ENCODE measurements at places on chromosomes 3 and 15.

DNA sequence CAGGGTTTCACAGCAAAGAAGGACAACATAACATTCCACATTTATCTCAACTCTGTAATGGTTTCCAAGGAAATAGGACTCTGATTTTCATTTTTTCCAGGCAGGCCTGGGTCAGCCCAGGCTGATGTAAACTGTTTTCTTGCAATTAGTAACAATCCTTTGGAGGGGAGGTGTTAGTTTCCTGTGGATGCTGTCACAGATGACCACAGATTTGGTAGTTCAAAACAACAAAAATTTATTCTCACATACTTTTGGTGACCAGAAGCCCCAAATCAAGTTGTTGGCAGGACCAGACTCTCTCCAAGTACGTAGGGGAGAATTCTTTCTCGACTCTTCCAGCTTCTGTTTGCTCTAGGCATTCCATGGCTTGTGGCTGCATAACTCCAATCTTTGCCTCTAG is 88.0 kb downstream of the EDEM1 start:
- DNase-seq = no peak

GRCh38 chr3:169299129-169299528 is 364.4 kb downstream of the MECOM start:
- DNase-seq = no peak

DNA sequence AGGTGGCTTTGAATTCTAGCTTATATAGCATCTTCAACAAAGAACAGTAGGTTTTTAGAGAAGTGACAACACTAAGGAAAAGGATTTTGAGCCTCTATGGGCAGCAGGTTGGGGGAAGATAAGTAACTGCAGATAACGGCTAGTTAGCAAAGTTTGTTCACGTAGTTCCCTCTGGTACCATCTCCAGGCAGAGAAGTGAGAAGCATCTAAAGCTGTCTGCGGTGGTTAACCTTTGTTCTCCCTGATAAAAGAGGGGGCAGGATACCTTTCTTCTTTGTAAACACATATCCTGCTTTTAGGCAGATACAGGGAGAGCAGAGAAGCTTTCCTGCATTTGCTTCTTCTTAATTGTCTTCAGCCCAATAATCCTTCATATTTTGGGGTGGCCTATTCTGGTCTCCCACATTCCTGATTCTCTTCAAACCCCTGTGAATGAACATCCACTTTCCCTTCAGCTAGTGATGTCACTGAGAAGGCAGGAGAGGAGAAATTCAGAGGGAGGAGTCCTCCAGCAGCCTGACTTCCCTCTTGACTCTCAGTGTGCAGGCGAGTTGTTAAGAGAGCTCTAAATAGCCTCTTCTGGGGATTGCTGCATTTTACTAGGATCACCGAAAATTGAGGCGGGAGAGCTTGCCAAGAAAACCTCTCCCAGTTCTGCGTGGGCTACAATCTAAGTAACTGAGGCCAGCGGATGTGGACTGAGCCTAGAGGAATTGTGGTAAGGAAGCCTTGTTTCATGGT is 393.7 kb upstream of the C2CD4B start:
- DNase-seq = no peak

- peak; percentile 98 for DNase-seq
Measured at GRCh38 chr3:118400886-118401285, 633.8 kb downstream of the IGSF11 start.

- peak; percentile 76 for DNase-seq
Measured at GRCh38 chr15:44536302-44536961, 515 bp upstream of the EIF3J start.

- no peak for DNase-seq
Measured at GRCh38 chr3:52880474-52880873, 16.9 kb downstream of the STIMATE start.

- no peak for DNase-seq
Measured at GRCh38 chr3:149145974-149146373, 16.5 kb downstream of the HPS3 start.

- DNase-seq = no peak
Measured at GRCh38 chr3:11611341-11611799, 32.3 kb downstream of the VGLL4 start.

GRCh38 chr3:126617571-126617970 is 37.4 kb downstream of the TXNRD3 start:
- DNase-seq = no peak

- no peak for DNase-seq
Measured at GRCh38 chr15:76337059-76337695, 604 bp downstream of the ISL2 start.

- DNase-seq = no peak
Measured at GRCh38 chr15:80875568-80876347, 96.6 kb downstream of the CEMIP start.

DNA sequence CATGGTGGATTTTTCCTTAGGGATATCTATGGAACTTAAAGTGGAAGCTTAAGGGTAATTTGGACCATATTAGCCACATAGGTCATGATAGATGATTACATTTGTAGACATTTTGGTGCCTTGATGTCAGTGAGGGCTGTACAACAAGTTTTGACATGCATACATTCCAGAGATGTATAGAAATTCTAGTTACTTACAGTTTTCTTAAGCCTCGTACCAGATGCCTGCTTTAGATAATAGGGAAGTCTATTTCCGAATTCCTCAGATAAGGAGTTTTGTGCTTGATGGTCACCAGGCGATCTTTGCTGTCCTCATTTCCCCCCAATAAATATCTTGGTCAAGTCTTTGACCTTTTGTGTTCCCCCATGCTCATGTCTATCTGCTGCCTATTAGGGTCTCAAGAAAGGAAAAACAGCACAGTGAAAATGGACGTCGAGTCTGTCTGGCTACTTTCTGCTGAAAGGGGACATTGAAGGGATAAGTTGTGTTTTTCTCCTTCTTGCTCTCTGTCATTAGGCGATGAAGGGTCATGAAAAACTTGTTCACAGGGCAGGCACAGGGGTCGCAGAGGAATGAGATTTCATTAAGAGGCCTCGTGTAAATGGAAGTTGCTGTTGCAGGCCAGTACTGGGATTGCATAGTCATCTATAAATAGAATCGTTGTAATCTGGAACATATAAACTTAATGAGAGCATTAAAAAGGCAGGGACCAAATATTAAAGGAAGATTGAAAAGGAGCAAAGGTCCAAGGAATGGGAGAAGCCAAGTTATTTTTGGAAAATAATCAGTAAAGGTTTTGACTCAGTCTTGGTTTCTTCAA is 20.0 kb upstream of the SENP7 start:
- peak; percentile 82 for DNase-seq

GRCh38 chr15:80423215-80423614 is 19.0 kb downstream of the ARNT2 start:
- peak; percentile 23 for DNase-seq

- DNase-seq = no peak
Measured at GRCh38 chr3:155444771-155445170, 151.3 kb upstream of the STRIT1 start.

DNA sequence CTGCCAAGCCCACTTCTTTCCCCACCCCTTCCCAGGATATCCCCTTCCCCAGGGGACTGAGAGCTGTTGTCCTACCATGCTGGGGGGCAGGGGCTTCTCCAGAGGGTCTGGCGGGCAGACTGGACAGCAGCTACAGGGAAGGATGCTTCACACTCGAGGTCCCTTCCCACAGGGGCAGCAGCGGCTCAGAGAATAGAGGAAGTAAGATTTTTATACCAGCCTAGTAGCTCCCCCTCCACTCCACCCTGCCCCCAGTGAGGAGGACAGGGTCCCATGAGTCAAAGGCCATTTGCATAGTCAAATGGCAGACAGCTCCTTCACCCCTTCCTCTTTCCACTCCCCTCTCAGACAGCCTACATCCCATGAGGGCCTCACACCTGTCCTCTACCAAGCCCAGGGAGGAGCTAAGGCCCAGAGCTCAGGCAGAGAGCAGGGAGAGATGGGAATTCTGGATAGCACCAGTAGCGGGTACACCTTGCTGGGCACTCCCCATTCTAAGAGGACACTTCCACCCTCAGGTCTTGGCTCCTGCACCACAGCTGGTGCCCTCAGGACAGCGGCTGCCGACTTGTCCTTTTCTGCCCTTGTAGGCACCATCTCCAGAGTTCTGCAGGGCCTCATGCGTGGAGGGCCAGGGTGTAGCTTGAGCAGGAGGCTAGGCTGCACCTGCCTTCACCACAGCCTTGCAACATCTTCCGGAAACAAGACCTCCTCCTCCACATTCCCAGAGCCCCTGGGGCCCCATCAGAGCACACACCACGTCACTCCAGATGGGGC is at the start of gene TLR9:
Gene TLR9, minus strand, starts transcription at position 194 of the 777 bp plus-strand sequence. Its CDS starts 116 bp downstream, at position 78.
- no peak for DNase-seq

DNA sequence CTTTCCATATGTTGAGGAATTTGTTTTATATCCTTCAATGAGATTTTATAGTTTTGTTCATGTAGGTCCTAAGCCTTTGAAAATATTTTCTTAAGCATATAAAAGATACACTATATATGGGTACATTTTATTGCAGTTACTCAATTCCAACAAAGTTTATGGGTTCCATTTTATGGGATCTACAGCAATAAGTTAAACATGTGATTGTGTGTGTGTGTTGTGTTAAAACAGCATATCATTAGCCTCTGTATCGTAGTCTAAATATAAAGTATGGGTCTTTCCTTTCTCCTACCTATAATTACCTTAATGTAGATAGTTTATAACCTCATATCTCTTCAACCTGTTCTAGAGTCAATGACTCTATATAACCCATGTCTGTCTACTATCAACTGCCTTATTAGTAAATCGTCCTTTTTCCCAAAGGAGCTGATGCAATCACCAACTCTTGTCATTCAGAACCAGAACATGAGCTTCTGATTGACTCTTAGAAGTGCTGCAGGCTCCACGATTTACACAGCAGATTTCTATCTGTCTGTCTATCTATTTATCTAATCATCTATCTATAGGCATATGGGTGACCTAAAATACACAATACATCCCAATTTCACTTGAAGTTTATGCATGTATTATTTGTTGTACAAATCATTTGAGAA is 512.6 kb upstream of the CBLB start:
- DNase-seq = no peak

- no peak for DNase-seq
Measured at GRCh38 chr3:183503746-183504145, 51.8 kb downstream of the KLHL6 start.

DNA sequence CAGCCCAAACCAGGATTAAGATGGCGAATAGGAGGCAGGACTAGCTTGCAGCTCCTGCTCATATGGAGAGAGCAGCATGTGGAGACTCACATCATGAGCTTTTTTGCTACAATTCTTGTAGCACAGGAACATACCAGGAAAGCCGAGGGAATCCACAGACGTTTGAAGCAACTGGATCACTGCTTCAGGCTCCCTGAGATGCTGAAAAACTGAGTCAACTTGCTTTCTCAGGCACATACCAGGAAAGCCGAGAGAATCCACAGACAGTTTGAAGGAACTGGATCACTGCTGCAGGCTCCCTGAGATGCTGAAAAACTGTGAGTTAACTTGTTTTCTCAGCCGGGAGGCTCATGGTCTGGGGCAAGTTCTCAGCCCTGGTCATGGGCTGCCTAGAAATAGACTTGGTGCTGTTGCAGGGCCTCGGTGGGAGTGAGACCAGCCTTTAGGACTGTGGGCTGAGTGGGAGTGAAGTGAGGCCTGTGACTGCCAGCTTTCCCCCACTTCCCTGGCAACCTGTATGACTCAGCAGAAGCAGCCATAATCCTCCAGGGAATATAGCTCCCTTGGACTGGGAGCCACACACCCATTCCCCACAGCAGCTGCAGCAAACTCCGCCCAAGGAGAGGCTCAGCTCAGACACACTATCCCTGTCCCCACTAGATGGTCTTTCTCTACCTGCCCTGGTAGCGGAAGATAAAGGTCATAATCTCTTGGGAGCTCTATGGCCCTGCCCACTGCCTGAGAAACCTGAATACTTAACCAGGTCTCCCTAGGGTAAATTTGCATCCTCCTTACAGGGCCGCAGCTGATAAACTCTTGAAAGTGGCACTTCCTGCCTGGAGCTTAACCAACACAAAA is 51.9 kb upstream of the PFN2 start:
- DNase-seq = peak; percentile 41

DNA sequence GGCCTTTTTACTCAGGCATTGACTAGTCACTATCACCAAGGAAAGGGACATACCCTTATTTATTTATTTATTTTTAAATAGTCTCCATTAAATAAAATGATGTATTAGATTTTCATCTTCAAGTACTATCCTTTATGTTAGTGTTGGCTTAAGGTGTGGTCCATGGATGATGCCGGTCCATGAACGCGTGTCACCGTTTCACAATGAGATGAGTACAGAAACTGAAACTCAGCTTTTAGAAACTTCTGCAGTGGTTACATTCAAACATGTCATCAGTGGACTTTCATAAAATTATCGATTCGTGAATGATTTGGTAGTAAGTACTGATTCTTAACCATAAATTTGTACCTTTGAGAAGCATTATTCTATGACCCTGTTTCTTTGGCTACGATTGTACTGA is 166.6 kb downstream of the SATB1 start:
- no peak for DNase-seq

- peak; percentile 47 for DNase-seq
Measured at GRCh38 chr3:143775459-143775858, 72.8 kb downstream of the SLC9A9 start.

DNA sequence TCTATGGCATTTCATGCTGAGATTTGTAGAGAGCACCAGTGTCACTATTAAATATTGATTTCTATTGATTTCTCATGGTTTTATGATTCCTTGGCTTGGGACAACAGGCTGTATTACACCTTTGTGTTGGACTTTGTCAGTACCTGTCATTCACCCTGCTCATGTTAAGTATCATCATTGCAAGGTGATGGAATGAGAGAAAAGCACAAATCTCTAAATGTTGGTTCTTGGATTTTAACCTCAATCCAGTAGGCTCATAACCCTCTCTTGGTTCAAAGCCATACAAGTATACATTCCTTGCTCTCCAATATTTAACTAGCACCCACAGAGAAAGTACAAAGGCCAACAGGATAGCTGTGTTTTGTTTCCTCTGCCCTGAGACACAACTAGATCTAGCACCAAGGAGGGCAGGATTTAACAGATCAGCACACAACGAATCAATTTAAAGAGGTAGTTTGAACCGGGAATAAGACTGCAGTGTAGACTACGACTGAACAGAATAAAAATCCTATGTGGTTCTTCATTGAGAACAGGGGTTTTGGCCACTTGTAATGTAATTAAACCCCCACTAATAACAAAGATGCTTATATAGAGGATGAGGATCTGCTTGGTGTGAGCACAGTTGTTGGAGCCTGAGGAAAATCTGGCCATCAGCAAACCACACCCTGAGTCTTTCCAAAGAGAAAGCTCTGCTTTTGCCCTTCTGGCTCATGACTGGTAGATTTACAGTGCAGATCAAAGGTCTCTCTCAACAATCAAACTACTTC is 78.0 kb upstream of the TNFSF10 start:
- no peak for DNase-seq

All from bronchial epithelial cell (primary cell).